ENCODE measurements at places on chromosomes 5 and 9.

GRCh38 chr5:177183766-177184360 lies 50.3 kb downstream of the NSD1 start:
- no peak for DNase-seq

GRCh38 chr9:34380034-34380510 lies 3.4 kb upstream of the MYORG start:
- no peak for DNase-seq

DNA sequence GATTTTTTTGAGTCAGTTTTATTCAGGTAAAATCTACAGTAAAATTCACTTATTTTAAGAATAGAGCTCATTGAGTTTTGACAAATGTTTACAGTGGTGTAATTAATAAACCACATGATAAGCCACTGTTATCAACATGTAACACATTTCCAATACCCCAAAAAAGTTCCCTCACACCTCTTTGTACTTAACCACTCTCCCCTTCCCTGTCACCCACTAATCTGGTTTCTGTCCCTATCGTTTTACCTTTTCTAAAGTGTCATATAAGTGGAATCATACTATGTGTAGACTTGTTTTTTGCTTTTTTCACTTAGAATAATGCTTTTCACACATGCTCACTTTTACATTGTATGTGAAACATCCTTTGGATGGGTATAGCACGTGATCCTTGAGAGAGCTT lies 127.2 kb downstream of the KDM4C start:
- DNase-seq: no peak

GRCh38 chr5:177296581-177296980 lies 6.9 kb downstream of the RAB24 start:
- no peak for DNase-seq

- no peak for DNase-seq
Observed at GRCh38 chr9:18009902-18010301, 431.0 kb downstream of the SH3GL2 start.

DNA sequence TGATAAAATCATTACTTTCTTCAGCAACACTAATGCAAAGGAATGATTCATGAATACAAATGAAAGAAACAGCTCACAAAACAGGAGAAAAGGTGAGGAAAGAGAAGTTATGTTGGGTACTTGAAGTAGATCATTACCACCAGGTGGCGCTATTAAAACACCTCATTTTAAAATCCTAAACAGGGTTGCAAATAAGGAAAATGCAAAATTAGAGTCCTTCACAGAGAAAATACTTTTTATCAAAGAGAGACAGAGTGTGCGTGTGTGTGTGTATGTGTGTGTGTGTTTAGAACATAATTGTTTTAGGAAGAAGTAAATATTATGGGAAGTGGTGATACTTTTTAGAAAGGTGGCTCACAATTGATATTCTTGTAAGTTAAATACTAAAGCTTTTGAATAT lies 49.5 kb upstream of the CD180 start:
- peak; percentile 56 for DNase-seq

DNA sequence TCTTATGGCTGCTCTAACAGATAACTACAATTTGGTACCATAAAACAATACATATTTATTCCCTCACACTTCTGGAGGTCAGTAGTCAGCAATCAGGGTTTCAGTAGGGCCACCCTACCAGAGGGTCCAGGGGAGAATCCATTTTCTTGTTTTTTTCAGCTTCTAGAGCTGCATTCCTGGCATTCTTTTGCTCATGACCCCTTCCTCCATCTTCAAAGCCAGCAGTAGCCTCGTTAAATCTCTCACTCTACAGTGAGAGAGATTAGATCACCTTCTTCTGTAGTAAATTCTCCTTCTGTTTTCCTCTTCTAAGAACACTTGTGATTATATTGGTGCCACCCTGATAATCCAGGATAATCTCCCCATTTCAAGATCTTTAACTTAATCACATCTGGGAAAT lies 187.4 kb downstream of the RFK start:
- DNase-seq: no peak

DNA sequence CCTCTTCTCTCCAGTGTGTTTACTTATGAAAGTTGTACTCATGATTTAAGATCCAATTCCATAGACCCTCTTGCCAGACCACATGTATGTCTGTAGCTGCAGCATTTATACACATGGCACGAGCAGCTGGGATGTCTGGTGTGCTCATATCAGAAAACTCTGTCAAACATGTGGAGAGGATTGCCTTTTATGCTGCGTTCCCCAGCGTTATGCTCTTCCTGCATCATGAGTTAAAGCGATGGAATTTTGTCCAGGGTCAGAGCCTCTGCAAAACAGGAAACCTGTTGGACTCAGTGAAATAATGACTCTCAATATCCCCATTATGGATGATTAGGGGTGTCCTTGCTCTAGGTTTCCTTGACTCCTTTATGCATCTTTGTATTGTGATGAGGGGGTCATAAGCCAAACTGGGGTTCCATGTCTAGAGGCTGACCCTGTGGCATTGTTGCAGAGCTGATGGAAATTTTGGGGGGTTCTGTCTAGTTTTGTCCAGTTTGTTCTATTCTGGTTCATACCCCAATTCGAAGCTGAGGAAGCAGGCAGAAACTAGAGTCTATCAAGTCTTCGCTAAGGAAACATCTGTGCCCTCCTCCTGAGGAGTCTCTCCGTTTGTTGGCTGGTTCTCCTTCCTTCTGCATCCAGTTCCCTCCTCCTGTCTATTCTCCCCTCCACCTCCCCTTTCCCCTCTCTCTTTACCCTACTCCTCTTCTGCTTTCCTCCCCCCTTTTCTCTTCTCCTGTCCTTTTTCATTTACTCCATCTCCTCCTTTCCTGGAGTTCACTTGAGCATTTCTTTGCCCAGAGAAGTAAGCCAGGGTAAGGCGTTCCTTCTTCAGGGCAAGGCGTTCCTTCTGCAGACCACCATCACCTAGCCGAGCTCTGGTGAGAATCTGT lies 252.8 kb downstream of the MAST4 start:
- DNase-seq: no peak

DNA sequence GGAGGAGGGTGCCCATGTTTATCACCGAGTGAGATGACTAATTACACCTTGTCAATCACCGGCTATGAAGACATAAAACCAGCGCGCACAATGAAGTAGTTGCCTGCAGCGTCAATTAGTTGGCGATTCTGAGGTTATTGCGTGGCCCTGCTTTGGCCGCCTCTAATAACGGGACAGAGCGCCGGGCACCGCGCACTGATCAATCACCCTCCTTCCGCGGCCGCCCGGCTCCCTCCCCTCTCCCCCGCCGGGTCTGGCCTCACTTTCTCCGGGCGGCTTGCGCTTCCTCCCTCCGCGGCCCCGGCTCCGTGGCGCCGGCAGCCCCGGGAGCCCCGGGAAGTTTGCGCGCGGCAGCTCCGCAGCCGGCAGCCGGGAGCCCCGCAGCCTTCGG lies 3.3 kb upstream of the LHX2 start:
- peak; percentile 39 for DNase-seq

GRCh38 chr9:13603921-13604320 lies 324.4 kb upstream of the MPDZ start:
- peak; percentile 40 for DNase-seq

GRCh38 chr5:77046416-77047073 lies 16.3 kb downstream of the AGGF1 start:
- DNase-seq: no peak

DNA sequence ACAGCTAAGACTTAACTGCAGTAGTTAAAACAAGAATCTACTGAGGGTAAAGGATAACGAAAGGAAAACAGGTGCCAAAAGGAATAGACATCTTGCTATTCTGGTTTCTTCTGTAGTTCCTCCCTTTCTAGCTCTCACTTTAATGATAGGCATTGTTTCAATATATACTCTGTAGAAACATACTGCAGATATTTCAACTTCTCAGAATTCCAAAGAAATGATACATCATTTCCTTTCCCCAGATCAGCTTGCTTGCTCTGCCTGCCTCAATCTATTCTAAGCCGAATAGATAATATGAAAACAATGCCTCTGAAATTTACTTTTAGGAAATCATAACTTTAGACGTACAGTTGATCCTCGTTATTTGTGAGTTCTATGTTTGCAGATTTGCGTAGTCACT lies 46.3 kb downstream of the ACO1 start:
- no peak for DNase-seq

DNA sequence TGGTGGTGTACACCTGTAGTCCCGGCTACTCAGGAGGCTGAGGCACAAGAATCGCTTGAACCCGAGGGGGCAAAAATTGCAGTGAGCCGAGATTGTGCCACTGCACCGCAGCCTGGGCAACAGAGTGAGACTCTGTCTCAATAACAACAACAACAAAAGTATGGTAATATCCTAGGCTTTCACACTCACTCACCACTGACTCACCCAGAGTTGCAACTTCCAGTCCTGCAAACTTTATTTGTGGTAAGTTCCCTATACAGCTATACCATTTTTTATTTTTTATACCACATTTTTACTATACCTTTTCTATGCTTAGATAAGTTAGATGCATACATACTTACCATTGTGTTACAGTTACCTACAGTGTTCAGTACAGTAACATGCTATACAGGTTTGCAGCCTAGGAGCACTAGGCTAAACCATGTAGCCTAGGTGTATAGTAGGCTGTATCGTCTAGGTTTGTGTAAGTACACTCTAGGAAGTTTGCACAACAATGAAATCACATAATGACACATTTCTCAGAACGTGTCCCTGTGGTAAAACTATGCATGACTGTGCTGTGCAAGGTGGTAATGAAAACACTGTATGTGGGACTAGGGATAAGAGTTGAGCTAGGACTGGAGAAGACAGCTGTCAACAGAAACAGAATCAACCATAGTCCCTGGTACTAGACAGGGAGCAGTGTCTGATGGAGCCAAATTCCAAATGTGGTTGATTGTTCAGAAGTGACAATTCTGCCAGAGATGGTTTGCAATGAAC lies 109.5 kb upstream of the RAD23B start:
- DNase-seq: peak; percentile 23

GRCh38 chr5:26647781-26648180 lies 390.6 kb downstream of the CDH9 start:
- DNase-seq: no peak

DNA sequence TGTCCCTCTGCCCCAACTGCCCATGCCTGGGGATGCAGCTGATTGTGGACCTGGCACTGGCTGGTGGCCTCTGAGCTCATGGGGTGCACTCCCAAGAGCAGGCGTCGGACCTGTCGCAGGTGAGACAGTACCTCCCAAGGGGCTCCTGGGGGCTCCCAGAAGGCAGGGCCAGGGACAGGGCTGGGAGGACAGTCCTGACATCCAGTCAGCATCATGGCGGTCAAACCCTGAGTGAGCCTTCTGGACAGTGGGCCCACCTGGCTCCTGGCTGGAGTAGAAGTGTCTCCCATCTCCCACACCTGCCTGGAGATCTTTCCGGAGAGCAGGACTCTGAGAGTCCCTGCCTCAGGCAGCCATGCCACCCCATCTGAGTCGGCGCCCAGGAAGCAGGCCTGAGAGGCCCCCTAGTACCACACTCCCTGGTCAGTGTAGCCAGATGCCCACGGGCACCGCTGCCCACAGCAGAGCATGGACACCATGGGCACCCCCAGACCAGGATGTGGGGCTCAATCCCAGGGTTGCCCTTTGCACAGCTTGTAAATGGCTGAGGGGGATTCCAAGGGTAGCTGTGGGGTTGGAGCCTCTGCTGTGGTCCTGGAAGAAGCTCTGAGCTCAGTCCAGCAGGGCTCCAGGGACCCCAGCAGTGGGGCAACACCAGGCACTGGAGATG lies 6.6 kb downstream of the LCN9 start:
- DNase-seq: no peak

GRCh38 chr5:96157841-96158291 lies 196.2 kb upstream of the ELL2 start:
- no peak for DNase-seq

GRCh38 chr9:94887721-94888120 lies 161.2 kb downstream of the AOPEP start:
- no peak for DNase-seq

DNA sequence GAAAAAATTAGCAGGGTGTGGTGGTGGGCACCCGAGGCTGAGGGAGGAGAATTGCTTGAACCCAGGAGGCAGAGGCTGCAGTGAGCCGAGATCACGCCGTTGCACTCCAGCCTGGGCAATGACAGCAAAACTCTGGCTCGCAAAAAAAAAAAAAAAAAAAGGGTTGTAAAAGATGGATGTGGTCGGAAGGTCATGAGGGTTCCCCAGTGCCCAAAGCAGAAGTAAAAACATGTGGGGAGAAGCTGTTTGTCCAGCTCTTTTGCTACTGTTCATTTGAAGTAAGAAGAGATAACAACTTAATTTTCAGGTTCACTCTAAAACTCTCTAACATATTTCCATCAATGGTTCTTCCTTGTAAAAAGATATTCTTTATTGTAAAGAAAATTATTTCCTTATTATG lies 57.1 kb upstream of the GOLPH3 start:
- DNase-seq: no peak

DNA sequence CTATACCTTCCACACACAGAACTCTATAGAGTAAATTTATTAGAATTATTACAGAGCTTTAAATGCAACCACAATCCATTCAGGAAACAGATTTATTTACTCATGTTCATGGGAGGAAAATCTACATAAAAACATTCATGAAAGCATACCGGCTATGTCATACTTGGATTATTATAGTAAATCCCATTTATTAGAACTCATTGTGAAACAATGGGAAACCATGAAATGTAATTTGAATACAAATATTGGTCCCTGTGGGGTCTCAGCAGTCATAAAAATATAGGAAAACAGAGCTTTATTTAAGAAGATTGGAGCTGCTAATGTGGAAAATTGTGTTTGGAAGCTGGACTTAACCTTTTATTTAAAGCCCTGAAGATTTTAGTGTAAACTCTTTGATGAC lies 80.7 kb downstream of the HAPLN1 start:
- no peak for DNase-seq

- no peak for DNase-seq
Observed at GRCh38 chr9:114899995-114900394, 30.4 kb downstream of the TNFSF8 start.

GRCh38 chr5:94693043-94693822 lies 74.8 kb downstream of the SLF1 start:
- peak; percentile 60 for DNase-seq

DNA sequence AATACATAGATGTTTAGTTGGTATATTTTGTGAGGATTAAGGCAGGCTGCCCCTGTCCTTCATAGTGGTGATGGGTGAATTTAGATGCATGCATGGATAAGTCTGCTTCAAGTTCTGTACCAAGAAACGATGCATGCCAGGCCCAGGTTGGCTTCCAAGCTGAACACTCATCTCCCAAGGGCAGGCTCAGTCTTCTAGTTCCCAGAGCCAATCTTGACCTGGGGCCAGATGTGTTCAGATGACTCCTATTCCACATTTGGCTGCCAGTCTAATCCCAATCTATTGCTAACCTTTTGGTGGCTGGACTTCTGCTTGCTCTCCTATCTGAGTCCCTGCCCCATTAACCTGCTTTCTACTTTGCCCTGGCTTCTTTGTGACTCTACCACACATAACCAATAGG lies 18.5 kb upstream of the SNAPC3 start:
- DNase-seq: no peak

GRCh38 chr9:109005678-109006077 lies 7.6 kb downstream of the CTNNAL1 start:
- no peak for DNase-seq

GRCh38 chr5:133386662-133387061 lies 225.7 kb downstream of the FSTL4 start:
- DNase-seq: no peak
